ENCODE measurements at places on chromosomes 12 and 14. TPM values are rescaled to one million over a fixed set of nuclear protein-coding genes. Genes with fewer than 3 reads are reported as not detected.
A peak's percentile ranks its signal among the peaks of the same experiment; 100 is the strongest.

- H3K4me3 ChIP-seq, result peak overlapping the region; percentile 53
- DNase-seq, result no peak
- H3K36me3 ChIP-seq, result no peaks in the 10 kb centered on the region
- H3K4me1 ChIP-seq, result peaks cover 23% of the 10 kb centered on the region
- H3K27me3 ChIP-seq, result peaks cover 86% of the 10 kb centered on the region
Observed at GRCh38 chr12:4273273-4273651, 300 bp upstream of the CCND2 start.

GRCh38 chr12:110067531-110067930, 19.2 kb upstream of the C12orf76 start:
- no peak for DNase-seq
- no peak overlapping the region for H3K27ac ChIP-seq
- no peaks in the 10 kb centered on the region for H3K27me3 ChIP-seq
- H3K4me1 ChIP-seq, result no peaks in the 10 kb centered on the region

- H3K36me3 ChIP-seq, result no peaks in the 10 kb centered on the region
- no peaks in the 10 kb centered on the region for H3K27me3 ChIP-seq
- H3K4me1 ChIP-seq, result no peaks in the 10 kb centered on the region
Observed at GRCh38 chr12:72315858-72316257, 43.7 kb downstream of the TRHDE start.

DNA sequence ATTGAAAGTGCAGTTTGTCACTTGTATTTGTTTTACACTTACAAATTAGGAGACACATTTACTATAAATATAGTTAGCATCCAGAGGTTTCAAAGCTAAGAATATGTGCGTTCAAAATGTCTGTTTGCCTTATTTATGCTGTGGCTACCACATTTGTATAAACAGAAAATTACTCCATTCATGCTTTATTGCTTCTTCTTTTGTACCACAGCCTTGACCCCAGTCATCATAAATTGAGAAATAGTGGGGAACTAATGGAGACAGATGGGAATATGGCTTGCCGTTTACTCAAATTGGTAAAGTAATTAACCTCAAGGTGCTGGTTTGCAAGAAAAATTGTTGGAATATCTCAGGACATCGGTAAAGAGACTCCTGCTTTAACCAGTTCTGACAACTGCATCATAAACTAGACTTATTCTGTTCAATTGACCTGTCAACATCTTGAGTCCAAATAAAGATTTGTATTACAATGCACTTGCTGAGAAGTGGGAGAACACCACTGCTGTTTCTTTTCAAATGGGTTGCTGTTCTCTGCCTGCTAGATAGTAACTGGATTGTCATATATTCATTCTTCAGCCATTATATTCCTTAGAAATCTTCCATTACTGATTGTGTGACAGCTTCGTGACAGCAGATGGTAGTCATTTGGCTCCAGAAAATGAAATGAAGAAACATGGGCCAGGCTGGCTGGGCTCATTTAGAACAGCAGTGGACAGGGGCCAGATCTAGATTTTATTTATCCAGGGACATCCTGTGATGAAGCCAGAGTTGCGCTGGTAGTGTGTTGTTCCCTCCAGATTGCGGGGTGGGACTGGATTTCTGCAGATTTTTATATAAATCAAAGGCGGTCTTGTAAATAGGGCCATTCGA, 354.4 kb downstream of the EGLN3 start:
- no peak overlapping the region for H3K4me3 ChIP-seq
- no peaks in the 10 kb centered on the region for H3K27me3 ChIP-seq
- peaks cover 11% of the 10 kb centered on the region for H3K4me1 ChIP-seq
- H3K27ac ChIP-seq, result no peak overlapping the region

RND1 gene
- total RNA-seq, result 2.2 TPM

PLEKHA5 gene
- total RNA-seq, result 38.9 TPM

DNA sequence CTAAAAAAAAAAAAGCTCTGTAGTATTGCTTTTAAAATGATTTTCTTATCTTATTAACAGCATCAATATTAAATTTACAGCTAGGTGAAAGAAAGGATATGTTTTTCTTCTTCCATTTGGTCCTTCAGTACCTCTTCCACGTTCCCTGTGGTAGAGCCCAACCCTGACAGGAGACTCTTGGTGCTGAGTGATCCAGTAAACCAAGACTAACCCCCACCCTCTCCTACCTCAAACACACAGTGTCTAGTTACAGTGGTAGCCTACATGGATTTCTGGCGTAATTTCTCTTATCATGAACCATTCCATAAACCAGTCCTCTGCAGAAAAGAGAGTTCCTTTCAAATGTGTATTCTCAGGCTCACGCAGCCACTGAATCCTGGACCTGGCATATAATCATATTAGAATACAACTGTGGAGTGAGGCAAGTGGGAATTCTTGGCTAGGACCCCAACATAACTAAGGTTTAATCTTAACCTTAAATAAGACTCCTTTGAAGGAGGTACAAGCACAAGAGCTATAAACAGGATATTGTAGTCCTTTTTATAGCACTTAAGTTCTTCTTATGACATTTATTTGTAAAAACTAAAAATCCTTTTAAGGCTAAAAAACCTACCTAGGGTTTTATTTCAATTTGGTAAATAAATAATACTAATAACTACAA, 27.1 kb downstream of the TXNRD1 start:
- DNase-seq, result no peak
- H3K27me3 ChIP-seq, result no peaks in the 10 kb centered on the region
- no peaks in the 10 kb centered on the region for H3K4me1 ChIP-seq
- no peaks in the 10 kb centered on the region for H3K36me3 ChIP-seq

ADAMTS20 gene
- 0.66 TPM for total RNA-seq

GRCh38 chr14:105151838-105152793, 16.5 kb downstream of the JAG2 start:
- H3K4me3 ChIP-seq, result no peak overlapping the region
- peaks cover 7% of the 10 kb centered on the region for H3K27me3 ChIP-seq
- no peaks in the 10 kb centered on the region for H3K4me1 ChIP-seq
- DNase-seq, result no peak

DNA sequence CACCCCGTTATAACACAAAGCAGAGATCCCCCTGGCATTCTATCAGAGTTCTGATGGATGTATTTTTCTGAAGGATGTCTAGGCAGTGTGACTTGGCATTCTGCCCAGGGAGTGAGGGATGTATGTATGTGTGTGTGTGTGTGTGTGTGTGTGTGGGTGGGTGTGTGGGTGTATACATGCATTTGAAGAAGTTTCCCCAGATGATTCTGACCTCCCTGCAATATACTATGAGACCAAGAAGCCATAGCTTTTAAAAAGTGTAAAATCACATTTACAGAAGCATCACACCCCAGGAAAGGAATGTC, 59.7 kb upstream of the NAP1L1 start:
- no peaks in the 10 kb centered on the region for H3K27me3 ChIP-seq
- no peaks in the 10 kb centered on the region for H3K36me3 ChIP-seq
- no peak overlapping the region for H3K4me3 ChIP-seq
- H3K27ac ChIP-seq, result no peak overlapping the region

- no peaks in the 10 kb centered on the region for H3K36me3 ChIP-seq
- H3K27me3 ChIP-seq, result no peaks in the 10 kb centered on the region
- no peak for DNase-seq
- H3K27ac ChIP-seq, result no peak overlapping the region
- H3K4me1 ChIP-seq, result peaks cover 17% of the 10 kb centered on the region
Observed at GRCh38 chr14:89807892-89808291, 146.6 kb downstream of the EFCAB11 start.

- no peak overlapping the region for H3K4me3 ChIP-seq
- no peak for DNase-seq
- no peaks in the 10 kb centered on the region for H3K27me3 ChIP-seq
Observed at GRCh38 chr12:77274926-77275325, 209.6 kb upstream of the E2F7 start.

DNA sequence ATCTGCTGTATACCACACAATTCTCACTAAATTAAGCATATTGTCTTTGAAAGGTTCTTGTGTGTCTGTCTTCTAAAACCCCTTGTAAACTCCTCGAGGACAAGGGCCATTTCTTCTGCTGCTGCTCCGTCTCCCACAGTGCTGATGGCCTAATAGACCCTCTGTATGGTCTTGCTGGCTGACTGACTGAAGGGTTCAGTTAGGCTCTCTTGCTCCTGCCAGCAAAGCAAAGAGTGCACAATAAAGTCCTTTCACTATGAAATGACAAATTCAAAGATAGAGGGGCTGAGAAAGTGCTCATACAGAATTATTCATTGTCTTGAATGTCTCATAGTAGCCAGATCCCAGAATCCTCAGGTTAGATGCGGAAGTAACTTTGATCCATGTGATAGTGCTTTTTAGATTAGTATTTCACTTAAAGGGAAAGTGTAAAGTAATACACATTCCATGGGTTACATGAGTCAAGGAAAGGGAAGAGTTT, 14.2 kb upstream of the RIOX1 start:
- H3K4me3 ChIP-seq, result no peak overlapping the region
- no peak overlapping the region for H3K27ac ChIP-seq
- no peaks in the 10 kb centered on the region for H3K4me1 ChIP-seq
- H3K27me3 ChIP-seq, result no peaks in the 10 kb centered on the region
- H3K36me3 ChIP-seq, result no peaks in the 10 kb centered on the region

OTOGL gene
- total RNA-seq, result 0.53 TPM

GRCh38 chr12:73906757-73907156, 630.9 kb upstream of the ATXN7L3B start:
- H3K4me3 ChIP-seq, result no peak overlapping the region
- no peaks in the 10 kb centered on the region for H3K27me3 ChIP-seq
- H3K36me3 ChIP-seq, result no peaks in the 10 kb centered on the region
- DNase-seq, result no peak
- H3K27ac ChIP-seq, result no peak overlapping the region

- H3K4me3 ChIP-seq, result peak overlapping the region; percentile 11
- no peaks in the 10 kb centered on the region for H3K27me3 ChIP-seq
- peaks cover 92% of the 10 kb centered on the region for H3K4me1 ChIP-seq
- DNase-seq, result peak; percentile 93
Observed at GRCh38 chr14:68951035-68951797, 27.9 kb downstream of the ACTN1 start.

GRCh38 chr12:26658991-26659390, 174.0 kb downstream of the ITPR2 start:
- H3K27ac ChIP-seq, result no peak overlapping the region
- H3K36me3 ChIP-seq, result peaks cover 9% of the 10 kb centered on the region
- H3K4me3 ChIP-seq, result no peak overlapping the region

NCOR2 gene
- 425 TPM for total RNA-seq

- H3K36me3 ChIP-seq, result no peaks in the 10 kb centered on the region
- peaks cover 14% of the 10 kb centered on the region for H3K4me1 ChIP-seq
- H3K27ac ChIP-seq, result no peak overlapping the region
- DNase-seq, result peak; percentile 51
- H3K4me3 ChIP-seq, result no peak overlapping the region
Observed at GRCh38 chr12:77133566-77133965, 68.2 kb upstream of the E2F7 start.

GRCh38 chr12:10395390-10395998, 5.7 kb upstream of the KLRK1 start:
- no peaks in the 10 kb centered on the region for H3K36me3 ChIP-seq
- no peak overlapping the region for H3K4me3 ChIP-seq
- peaks cover 5% of the 10 kb centered on the region for H3K4me1 ChIP-seq
- no peak overlapping the region for H3K27ac ChIP-seq

- no peak overlapping the region for H3K4me3 ChIP-seq
- DNase-seq, result no peak
- no peaks in the 10 kb centered on the region for H3K36me3 ChIP-seq
- H3K4me1 ChIP-seq, result peaks cover 6% of the 10 kb centered on the region
Observed at GRCh38 chr14:52363041-52363704, 49.1 kb downstream of the PTGER2 start.

DNA sequence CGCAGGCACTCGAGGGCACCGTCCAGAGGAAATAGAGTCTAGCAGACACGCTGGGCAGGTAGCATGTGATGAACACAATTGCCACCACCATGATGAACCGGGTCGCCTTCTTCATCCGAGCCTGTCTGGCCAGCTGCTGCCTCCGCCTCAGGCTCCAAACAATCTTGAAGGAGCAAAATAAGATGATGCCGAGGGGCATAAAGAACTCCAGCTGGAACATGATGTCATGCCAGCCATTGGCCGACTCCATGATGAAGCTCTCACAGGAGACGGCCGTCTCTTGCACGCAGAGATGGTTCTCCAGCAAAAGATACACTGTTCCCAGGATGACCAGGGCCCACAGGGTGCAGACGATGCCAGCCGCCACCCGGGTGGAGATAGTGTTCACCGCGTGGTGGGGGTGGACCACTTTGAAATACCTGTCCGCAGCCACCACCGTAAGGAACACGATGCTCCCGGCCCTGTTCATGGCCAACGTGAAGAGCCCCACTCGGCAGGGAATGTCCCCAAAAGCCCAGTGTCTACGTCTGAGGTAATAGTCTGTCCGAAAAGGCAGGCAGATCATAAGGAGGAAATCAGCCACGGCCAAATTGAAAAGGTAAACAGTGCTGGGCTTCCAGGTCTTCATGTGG, 945 bp downstream of the HCAR1 start:
- peaks cover 7% of the 10 kb centered on the region for H3K4me1 ChIP-seq
- no peaks in the 10 kb centered on the region for H3K36me3 ChIP-seq
- no peak for DNase-seq
- H3K27ac ChIP-seq, result no peak overlapping the region

AKAP6 gene
- 3.4 TPM for total RNA-seq

DNA sequence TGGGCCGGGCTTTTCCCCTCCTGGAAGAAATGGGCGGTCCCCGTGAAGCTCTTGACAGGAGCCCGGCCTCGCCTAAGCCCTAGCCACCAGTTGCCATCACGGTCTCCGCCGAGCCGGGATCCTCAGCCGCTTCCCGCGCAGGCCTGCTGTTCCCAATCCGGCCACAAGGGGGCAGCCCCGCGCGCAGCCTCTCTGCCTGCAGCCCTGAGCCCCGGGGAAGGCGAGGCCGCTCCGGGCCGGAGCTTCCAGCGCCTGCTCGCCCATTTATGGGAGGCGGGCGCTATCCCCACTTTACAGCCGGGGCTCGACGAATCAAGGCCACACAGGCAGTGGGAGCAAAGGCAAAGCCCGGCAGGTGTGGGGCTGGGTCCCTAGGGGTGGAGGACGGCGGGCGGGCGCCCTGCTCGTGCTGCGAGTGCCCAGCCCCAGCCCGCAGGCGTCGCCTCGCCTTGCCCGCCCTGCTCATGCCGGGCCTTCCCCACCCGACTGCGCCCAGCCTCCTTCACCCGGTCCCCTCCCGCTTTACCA, 61.5 kb downstream of the LGMN start:
- peaks cover 9% of the 10 kb centered on the region for H3K4me1 ChIP-seq
- DNase-seq, result peak; percentile 25
- no peak overlapping the region for H3K27ac ChIP-seq
- H3K27me3 ChIP-seq, result no peaks in the 10 kb centered on the region
- H3K4me3 ChIP-seq, result no peak overlapping the region
- H3K36me3 ChIP-seq, result no peaks in the 10 kb centered on the region

GRCh38 chr12:102010265-102010994, 51.4 kb downstream of the WASHC3 start:
- H3K4me1 ChIP-seq, result no peaks in the 10 kb centered on the region
- no peak overlapping the region for H3K4me3 ChIP-seq
- DNase-seq, result no peak
- no peaks in the 10 kb centered on the region for H3K36me3 ChIP-seq
- H3K27me3 ChIP-seq, result no peaks in the 10 kb centered on the region

DNA sequence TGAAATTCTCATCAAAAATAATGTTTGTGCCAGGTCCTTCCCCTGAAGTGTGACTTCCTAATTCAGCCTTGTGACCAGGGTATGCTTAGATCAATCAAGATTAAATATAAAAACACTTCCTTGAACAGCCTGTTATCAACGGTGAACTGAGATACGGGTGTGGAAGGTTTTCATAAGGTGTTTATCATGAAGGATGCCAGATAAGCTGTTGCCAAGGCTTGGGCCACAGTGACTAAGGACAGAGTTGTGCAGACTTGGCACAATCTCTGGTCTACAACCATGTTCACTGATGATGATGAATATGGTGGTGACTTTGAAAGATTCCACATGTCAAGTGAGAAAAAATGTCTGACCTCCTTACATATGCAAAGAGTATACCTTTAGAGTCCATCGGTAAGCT, 51.3 kb upstream of the LIN7A start:
- DNase-seq, result peak; percentile 57
- H3K4me1 ChIP-seq, result no peaks in the 10 kb centered on the region
- no peak overlapping the region for H3K4me3 ChIP-seq
- H3K27ac ChIP-seq, result no peak overlapping the region

Data from astrocyte (in vitro differentiated cells and primary cell).